Activated T-helper 2 cell treated with anti-CD3 and anti-CD28 coated beads, Interferon-gamma antibody, Interleukin-2, Interleukin-4, amounts not matched to agents 10 μg/mL and 5 μg/mL and 100 μg/mL, durations not matched to agents 14 hours and 24 hours and 36 hours (primary cell): ENCODE measurements at places on chromosomes 5 and 9. TPM values are rescaled to one million over a fixed set of nuclear protein-coding genes. Genes with fewer than 3 reads are reported as not detected.

DNA sequence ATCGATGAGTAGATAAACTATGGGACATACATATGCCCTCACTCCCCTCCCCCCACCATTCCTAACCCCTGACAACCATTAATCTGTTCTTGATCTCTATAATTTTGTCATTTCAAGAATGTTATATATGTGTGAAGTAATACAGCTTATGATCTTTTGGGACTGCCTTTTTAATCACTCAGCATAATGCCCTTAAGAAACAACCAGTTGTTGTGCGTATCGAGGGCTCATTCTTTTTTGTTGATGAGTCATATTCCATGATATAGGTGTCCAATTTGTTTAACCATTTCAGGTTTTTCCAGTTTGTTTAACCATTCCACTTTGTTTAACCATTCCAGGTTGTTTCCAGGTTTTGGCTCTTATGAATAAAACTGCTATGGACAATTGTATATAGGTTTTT, 75.6 kb downstream of the ARHGEF28 start:
- no peak for DNase-seq

DNA sequence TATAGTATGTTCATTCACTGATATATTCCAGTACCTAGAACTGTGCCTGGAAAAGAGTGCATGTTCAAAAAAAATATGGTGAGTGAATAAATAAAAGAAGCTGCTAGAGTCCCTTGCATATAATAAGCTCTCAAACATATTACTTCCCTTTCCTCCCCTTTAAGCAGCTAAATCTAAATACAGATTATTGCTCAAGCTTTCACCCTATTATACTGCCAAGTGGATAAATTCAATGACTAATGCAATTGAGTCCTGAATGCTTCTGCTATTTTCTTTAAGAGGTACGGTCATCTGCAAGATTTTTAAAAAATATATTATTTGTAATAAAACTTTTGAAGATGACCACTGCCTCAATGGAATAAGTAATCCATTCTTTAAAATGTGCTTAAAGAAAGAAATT, 248.4 kb downstream of the PLK2 start:
- DNase-seq, result no peak

GRCh38 chr5:121899346-121899745, 47.7 kb downstream of the FTMT start:
- no peak for DNase-seq

- no peak for DNase-seq
These were observed 856 bp upstream of the ATOSB start for GRCh38 chr9:35116539-35116897.

DNA sequence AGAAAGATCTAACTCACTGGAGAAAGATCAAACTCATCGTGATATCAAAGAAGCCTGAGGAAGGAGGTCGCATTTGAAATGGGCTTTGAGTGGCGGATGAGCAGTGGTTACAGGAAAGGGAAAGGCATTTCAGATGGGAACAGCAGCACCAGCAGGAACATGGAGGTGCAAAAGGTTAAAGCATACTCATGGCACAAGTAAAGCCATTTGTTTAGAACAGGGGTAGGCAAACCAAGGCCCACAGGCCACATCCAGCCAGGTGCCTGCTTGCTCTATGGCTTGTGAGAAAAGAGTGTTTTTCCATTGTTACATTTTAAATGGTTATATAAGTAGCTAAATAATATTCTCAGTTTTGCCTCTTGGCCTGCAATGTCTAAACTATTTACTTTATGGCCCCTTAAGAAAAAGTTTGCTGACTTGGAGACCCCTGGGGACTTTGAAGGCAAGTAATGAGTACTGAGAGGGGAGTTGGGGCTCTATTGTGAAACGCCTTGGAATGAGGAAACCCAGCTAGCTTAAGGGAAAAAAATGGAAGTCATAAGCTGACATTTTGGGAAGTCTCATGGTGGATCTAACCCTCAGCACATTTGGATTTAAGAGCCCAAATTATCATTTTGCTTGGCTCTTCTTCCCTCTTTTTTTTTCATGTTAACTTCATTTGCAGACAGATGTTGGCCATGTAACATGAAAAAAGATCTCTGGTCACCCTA, 211.1 kb downstream of the NR3C1 start:
- no peak for DNase-seq

DNA sequence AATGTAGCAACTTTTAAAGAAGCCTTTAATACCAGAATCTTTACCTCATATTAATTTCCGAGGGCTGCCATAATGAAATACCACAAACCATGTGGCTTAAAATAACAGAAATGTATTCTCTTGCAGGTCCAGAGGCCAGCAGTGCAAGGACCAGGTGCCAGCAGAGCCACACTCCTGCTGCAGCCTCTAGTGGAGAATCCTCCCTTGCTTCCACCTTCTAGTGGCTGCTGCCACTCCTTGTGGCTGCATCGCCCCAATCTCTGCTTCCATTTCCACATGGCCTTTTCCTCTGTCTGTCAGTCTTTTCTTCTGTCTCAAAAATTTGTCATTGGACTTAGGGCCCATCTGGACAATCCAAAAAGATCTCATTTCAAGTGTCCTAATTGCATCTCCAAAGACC, 401.5 kb downstream of the EFNA5 start:
- DNase-seq, result no peak

- DNase-seq, result no peak
These were observed 233.5 kb downstream of the FRMD3 start for GRCh38 chr9:83304686-83305085.

DNA sequence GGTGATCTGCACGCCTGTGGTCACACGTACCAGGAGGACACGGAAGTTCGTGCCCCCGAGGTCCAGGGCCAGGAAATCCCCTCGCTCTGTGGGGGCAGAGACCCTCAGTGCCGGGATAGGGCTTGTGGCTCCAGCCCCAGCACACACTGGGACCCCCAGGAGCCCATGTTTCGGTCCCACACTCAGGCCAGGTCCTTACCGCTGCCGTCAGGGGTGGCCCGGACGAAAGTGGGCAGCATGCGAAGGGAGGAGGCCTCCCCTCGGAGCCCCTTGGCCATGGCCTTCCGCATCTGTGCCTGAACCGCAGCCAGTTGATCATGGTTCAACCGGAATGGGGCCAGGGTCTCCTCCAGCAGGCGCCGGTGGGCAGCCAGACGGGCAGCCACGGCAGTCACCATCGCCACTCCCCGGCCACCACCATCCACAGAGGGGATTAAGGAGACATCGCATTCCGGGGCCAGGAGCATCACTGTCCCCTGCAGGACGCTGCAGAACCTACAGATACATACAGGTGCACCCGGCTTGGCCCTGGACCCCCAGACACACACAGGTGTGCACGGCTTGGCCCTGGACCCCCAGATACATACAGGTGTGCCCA, 11.8 kb downstream of the HK3 start:
- DNase-seq, result no peak

GRCh38 chr9:20989923-20990341, 41.5 kb downstream of the HACD4 start:
- DNase-seq, result no peak

DNA sequence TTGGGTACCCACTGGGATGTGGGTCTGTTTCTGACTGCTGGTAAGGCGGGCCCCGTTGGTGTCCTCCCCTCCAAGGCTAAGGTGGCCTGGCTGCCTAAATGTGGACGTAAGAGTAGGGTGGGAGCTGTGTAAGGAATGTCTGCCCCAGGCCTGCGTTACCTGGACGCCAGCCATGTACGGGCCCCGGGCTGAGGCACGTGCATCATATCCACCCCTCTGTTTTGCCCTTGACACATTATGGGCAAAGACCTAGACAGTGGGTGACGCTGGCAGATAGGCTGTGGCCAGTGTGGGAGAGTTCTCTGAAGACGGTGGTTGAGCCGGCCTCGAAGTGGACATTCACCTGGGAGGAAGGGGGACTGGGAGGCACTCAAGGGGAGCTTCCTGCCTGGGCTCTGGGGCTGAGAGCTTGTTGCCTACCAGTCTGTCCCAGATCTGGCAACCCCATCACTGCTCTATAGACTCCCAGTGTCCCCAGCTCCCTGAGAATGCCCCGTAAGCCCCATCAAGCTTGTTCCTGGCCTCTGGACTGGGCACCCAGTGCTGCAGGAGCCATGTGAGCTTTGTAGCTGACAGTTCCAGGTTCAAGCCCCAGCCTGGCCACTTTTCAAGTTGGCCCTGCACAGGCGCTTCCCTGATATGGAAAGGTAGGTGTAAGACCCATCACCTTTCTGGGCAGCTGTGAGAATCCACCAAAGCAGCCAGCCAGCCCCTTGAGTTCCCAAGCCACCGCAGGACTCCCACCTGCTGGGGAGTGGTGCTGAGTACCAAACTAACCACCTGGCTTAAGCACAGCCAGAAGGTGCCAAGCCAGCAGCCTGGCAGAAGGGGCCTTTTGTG, 3.2 kb upstream of the PRR7 start:
- DNase-seq, result no peak

DNA sequence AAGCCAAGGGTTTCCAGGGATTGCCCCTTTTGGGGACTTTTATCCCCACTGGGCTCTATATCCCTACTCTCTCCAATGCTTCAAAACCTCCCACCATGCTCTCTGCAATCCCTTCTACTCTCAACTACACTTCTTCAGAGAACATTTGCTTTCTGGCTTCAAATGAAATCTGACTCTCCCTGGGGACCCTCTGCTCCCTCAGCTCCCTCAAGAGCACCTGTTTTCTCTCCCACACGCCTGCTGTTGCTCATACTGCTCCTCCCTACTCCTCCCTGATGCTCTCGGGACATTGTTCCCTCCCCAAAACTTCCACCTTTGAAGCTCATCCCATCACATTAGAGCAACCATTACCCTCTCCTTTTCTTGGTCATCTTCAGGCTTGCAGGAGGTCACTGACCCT, 344.9 kb downstream of the CDK5RAP2 start:
- no peak for DNase-seq

GRCh38 chr5:114296191-114296590, 65.7 kb upstream of the KCNN2 start:
- DNase-seq, result no peak

DNA sequence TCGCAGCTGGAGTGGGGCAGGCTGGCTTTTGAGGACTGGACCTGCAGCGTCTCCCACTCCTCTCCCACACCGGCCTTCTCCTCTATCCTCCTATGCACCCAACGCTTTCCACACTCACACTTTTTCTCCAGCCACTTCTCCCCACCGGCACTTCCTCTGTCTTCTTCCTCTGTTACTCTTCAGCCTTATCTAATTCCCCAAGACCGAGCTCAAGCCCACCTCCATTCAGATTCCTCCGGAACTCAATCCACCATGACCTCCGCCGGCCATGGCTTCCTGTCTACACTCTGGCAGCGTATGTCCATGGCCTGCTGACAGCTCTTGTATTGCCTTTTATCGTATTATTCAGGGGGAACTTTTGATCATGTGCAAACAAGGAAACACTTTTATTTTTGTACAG, 545 bp upstream of the OR2V1 start:
- DNase-seq, result no peak

- DNase-seq, result no peak
These were observed 58.8 kb downstream of the SNX30 start for GRCh38 chr9:112809351-112809848.

- no peak for DNase-seq
These were observed 25.9 kb downstream of the PSMB7 start for GRCh38 chr9:124389146-124389939.

DNA sequence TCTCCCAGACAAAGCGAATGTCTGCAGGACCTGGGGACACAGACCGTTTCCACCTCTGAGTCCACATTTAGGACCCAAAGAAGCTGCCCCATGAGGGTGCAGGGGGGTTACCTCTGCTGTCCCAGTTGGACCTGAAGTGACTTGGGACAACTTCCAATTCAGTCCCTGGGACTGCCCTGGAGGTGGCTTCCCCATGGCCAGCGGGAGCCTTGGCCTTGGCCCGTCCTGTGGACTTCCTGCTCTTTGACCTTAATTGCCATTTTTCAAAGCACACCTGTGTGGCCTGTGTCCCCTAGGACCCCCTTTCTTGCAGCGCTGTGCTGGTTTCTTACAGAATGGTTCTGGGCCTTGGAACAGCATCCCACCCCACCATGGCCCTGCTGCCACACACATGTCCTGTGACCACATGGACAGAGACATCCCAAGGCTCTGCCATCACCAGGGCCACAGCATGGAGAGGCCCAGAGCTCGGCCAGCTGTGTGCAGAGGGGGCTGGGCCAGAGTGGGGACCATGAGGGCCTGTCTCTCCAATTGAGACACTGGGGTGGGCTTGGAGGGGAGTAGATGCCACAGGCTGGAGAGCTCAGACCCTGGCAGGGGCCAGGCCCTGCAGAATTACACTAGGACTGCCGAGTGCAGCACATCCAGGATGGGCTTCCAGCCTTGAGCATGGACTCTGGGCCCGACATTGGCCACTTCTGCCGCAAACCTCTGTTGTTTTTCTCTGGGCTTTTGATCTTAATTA, 45.8 kb downstream of the SECISBP2 start:
- DNase-seq, result no peak

- DNase-seq, result no peak
These were observed 995.8 kb upstream of the CDH6 start for GRCh38 chr5:30197662-30198061.

GRCh38 chr5:91061946-91062562, 321.1 kb downstream of the ARRDC3 start:
- DNase-seq, result no peak

- no peak for DNase-seq
These were observed 7.0 kb upstream of the UGT3A2 start for GRCh38 chr5:36073595-36074216.

- no peak for DNase-seq
These were observed 41.7 kb downstream of the ZNF608 start for GRCh38 chr5:124704594-124705284.

- DNase-seq, result no peak
These were observed 195.3 kb downstream of the FBXL7 start for GRCh38 chr5:15695215-15695731.

- DNase-seq, result no peak
These were observed 42.1 kb upstream of the EEIG1 start for GRCh38 chr9:128022886-128023285.

DNA sequence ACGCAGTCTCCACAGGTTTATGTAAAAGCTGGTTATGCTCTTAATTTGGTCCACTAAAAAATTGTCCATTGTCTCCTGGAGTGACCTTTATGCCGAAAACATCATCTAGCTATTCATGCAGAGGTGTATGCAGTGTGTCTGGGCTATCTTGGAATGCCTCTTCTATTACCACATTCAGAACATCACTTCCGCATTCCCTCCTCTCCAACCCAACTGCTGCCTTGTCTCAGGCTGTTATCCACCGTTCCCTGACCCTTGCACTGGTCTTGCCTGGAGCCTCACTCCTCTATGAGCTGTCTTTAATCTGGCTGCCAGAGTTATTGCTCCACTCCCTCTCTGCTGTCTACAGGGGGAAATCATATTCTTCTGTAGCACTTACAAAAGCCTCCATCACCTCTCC, 214.1 kb upstream of the ANKRD55 start:
- no peak for DNase-seq

- DNase-seq, result no peak
These were observed 31.6 kb downstream of the DTWD2 start for GRCh38 chr5:118956727-118957126.

CAPSL gene
- 0.50 and 1.2 TPM in 2 replicates for total RNA-seq

PCDHGA3 gene
- total RNA-seq, result 0.11 and 0.16 TPM in 2 replicates

TRPM3 gene
- not detected in 2 replicates for total RNA-seq

SPATA31E1 gene
- total RNA-seq, result not detected in 2 replicates

SHOC1 gene
- total RNA-seq, result not detected in 2 replicates

GLE1 gene
- 56.0 and 57.5 TPM in 2 replicates for total RNA-seq
